ENCODE measurements at places on chromosomes 4 and X. TPM values are rescaled to one million over a fixed set of nuclear protein-coding genes. Genes with fewer than 3 reads are reported as not detected.

The KDR gene
- 98.1 TPM for total RNA-seq

The PITX2 gene
- 0.44 TPM for total RNA-seq

The EGF gene
- total RNA-seq = 2.6 TPM

The GUCY1B1 gene
- 2.9 TPM for total RNA-seq

DNA sequence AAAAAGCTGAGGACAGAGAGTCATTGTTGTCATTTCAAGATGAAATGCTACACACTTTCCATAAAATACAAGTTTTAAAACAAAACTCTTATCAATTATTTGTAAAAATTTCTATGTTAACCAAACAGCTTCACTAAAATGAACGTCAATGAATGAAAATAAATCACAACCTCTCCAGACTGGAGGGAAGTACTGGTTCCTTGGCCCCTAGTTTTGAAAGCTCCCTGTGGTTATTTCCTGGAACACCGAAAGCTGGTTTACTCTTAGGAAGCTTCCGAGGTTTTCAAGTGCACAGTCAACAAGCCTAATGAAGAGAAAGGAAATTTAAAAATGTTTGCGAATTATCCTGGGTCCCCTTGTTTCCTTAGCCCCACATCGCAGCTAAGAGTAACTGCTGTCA, 191.1 kb upstream of the TTC29 start:
- H3K27me3 ChIP-seq = no peaks in the 10 kb centered on the region
- H3K4me1 ChIP-seq = no peaks in the 10 kb centered on the region
- no peak for DNase-seq
- H3K36me3 ChIP-seq = no peaks in the 10 kb centered on the region
- no peak overlapping the region for H3K4me3 ChIP-seq
- H3K27ac ChIP-seq = no peak overlapping the region

DNA sequence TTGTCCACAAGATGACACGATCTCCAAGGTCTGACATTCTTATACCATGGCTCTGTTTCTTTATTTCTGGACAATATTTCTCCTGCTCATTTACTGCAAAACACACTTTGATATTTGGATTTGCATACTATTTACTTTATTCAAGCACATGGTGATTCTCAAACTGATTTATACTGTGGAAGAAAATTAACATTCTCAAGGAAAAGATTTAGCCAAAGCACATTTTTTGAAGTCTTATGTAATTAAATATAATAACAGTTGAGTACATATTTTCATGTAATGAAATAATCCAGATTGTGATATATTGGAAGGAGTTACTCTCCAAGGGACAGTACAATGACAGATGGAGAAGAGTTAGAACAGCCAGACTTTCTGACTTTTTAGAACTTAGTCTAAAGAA, 155.8 kb upstream of the CT83 start:
- H3K36me3 ChIP-seq = no peaks in the 10 kb centered on the region
- H3K4me1 ChIP-seq = no peaks in the 10 kb centered on the region
- H3K4me3 ChIP-seq = no peak overlapping the region
- H3K27me3 ChIP-seq = no peaks in the 10 kb centered on the region

DNA sequence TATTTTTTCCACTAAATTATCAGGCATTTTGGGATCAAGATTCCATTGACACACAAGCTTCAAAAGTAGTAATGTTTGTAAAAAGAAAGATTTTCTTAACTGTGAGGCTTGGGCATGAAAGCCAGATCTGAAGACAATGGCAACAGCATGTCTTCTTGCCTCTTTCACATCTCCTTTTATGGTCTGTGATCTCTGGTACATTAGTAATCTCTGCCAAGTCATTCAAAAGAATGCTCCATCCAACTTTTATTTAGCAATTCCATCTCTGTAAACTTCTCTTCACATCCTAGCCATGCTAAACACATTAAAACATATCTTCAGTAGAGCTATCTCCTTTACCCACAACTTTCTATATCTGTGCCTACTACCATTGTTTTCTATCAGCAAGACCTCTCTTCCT, 465.4 kb downstream of the FAT4 start:
- H3K36me3 ChIP-seq = no peaks in the 10 kb centered on the region
- H3K4me1 ChIP-seq = no peaks in the 10 kb centered on the region
- H3K27ac ChIP-seq = no peak overlapping the region
- no peak overlapping the region for H3K4me3 ChIP-seq
- no peak for DNase-seq
- no peaks in the 10 kb centered on the region for H3K27me3 ChIP-seq

DNA sequence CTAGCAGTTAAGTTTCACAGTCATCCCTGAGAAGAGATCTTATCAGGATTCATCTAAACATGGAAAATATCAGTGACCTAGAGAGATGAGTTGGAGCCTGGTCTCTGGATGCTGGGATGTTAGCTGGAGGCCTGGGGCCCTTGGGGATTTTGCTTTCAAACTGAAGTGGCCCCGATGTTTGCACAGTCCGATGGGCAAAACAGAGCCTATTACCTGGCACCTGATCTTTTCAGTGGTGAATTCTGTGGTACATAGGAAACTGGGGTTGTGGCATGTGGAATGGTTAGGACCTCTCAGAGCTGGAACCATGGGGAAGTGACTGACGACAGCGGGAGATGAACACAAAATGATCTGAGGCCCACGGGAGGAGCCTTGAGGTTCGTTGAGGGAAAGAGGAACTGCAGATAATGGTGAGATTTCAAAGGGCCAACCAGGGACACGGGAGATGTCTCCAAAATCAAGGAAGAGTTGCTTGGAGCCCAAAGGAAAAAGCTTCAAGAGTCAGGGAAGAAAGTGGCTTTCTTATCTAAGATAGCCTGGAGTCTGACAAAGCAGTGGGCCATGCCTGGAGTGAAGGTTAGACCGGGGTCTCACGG, 17.8 kb upstream of the TENM3 start:
- H3K4me1 ChIP-seq = no peaks in the 10 kb centered on the region
- H3K36me3 ChIP-seq = no peaks in the 10 kb centered on the region
- H3K27ac ChIP-seq = no peak overlapping the region
- H3K4me3 ChIP-seq = no peak overlapping the region
- no peak for DNase-seq

DNA sequence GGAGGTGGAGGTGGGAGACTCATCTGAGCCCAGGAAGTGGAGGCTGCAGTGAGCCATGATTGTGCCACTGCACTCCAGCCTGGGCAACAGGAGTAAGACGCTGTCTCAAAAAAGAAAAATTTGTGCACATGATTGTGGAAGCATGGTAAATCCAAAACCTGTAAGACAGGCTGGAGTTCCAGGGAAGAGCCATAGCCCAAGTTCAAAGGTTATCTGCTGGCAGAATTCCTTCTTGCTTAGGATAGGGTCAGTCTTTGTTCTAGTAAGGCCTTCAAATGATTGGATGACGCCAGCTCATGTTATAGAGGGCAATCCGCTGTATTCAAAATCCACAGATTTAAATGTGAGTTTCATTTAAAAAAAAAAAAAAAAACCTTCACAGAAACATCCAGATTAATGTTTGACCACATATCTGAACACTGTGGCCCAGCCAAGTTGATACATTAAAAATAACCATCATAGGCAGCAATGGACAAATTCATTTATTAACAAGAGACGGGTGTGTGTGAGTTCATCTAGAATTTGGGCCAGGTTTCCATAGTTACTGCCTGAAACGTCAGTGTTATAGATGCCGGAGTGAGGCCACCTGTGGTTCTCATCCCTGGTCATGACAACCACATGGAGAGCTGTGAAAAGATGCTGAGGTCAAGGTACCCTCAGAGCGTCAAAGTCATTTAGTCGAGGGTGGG, 35.2 kb upstream of the SLC2A9 start:
- H3K4me3 ChIP-seq = no peak overlapping the region
- H3K27me3 ChIP-seq = no peaks in the 10 kb centered on the region
- no peak for DNase-seq
- H3K27ac ChIP-seq = no peak overlapping the region
- no peaks in the 10 kb centered on the region for H3K36me3 ChIP-seq

GRCh38 chrX:124665621-124666400, 319.4 kb downstream of the SH2D1A start:
- no peaks in the 10 kb centered on the region for H3K36me3 ChIP-seq
- no peaks in the 10 kb centered on the region for H3K27me3 ChIP-seq
- H3K4me1 ChIP-seq = no peaks in the 10 kb centered on the region
- H3K27ac ChIP-seq = no peak overlapping the region
- no peak for DNase-seq

GRCh38 chr4:99029018-99029735, 33.7 kb downstream of the METAP1 start:
- H3K27me3 ChIP-seq = no peaks in the 10 kb centered on the region
- H3K27ac ChIP-seq = no peak overlapping the region
- H3K4me1 ChIP-seq = peaks cover 8% of the 10 kb centered on the region
- DNase-seq = no peak
- no peak overlapping the region for H3K4me3 ChIP-seq
- H3K36me3 ChIP-seq = no peaks in the 10 kb centered on the region

DNA sequence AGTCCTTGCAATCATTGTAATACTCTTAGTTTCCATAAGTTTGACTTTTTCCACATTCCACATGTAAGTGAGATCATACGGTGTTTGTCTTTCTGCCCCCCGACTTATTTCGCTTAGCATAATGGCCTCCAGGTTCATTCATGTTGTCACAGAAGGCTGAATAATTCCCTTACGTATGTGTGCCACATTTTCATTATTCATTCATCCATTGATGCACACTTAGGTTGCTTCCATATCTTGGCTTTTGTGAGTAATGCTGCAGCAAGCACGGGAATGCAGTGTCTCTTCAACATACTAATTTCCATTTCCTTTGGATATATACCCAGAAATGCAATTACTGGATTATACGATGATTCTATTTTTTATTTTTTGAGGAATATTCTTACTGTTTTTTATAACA, 22.0 kb upstream of the VEGFC start:
- no peak overlapping the region for H3K27ac ChIP-seq
- H3K36me3 ChIP-seq = no peaks in the 10 kb centered on the region
- H3K27me3 ChIP-seq = no peaks in the 10 kb centered on the region
- no peaks in the 10 kb centered on the region for H3K4me1 ChIP-seq

DNA sequence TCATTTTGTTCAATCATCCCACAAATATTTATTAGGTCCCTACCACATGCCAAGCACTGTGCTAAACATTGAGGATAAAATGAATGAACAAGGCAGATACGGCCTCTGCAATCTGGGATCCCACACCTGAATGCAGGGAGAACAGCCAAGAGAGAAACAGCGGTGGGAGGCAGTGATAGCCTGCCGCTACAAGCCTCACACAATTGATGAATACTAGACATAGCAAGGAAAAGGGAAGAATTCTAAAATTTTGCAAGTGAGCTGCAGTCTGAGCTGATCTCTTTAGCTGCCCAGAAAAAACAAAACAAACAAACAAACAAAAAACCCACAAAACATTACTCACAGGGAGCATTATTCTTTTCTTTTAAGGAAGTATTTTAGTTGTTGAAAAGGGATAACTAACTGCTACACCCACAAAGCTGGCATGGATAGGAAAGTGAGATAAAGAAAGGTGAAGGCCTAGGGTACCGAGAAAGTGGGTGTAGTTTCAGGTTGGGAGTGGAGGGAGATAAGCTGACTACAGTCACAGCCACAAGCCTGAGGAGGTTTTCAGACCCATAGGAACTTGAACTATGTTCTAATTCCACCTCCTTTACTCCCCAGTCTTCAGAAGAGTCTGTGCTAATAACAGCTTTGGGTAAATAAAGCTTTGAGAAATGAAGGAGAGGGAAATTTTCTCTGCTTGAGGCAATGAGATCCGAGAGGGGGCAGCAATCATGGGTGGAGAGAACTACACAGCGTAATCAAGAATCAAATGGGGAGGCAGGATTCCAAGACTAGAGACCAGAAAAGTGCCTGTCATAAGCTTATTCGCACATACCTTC, 85.4 kb downstream of the SH3RF1 start:
- H3K27me3 ChIP-seq = no peaks in the 10 kb centered on the region
- DNase-seq = no peak
- H3K4me1 ChIP-seq = no peaks in the 10 kb centered on the region
- no peaks in the 10 kb centered on the region for H3K36me3 ChIP-seq
- no peak overlapping the region for H3K27ac ChIP-seq
- H3K4me3 ChIP-seq = no peak overlapping the region
